ENCODE measurements at places on chromosomes 13 and 19.

DNA sequence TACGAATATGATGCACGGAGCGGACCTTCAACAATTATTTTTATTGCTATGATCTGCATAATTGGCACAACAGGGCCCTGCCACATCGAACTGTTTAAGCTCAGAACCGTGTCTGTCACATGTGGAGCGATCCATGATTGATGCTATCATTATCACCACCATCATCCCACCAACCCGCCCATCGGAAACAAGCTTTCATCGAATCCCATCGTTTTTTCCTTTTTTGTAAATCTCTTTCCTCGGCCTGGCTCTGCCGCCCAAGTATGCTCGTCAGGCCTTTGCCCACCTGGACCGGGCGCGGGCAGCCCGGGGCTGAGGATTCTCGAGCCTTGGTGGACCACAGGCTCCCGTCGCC is 533 bp upstream of the DCAF15 start:
- no peak for DNase-seq

DNA sequence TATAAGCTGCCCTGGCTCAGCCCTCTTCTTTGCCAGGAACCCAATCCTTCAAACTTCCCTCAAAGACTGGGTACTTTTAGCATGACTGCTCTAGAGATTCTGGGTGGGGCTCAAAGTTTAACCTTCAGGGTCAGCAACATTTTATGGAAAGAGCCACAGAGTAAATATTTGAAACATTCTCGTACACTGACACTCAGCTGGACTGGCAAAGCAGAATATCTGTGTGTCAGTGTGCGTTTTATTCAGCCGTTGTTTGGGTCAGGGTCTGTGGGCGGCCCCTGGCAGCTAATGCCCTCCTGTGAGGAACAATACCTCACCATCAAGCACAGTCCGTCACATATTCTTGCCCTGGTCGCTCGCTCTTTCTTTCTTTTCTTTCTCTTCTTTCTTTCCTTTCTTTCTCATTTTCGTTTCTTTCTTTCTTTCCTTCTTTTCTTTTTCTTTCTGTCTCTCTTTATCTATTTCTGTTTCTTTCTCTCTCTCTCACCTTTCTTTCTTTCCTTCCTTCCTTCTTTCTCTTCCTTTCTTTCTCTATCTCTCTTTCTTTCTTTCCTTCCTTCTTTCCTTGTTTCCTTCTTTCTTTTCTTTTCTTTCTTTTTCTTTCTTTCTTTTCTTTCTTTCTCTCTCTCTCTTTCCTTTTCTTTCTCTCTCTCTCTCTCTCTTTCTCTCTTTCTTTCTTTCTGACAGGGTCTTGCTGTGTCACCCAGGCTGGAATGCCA is 10.7 kb downstream of the DPRX start:
- DNase-seq, result no peak

DNA sequence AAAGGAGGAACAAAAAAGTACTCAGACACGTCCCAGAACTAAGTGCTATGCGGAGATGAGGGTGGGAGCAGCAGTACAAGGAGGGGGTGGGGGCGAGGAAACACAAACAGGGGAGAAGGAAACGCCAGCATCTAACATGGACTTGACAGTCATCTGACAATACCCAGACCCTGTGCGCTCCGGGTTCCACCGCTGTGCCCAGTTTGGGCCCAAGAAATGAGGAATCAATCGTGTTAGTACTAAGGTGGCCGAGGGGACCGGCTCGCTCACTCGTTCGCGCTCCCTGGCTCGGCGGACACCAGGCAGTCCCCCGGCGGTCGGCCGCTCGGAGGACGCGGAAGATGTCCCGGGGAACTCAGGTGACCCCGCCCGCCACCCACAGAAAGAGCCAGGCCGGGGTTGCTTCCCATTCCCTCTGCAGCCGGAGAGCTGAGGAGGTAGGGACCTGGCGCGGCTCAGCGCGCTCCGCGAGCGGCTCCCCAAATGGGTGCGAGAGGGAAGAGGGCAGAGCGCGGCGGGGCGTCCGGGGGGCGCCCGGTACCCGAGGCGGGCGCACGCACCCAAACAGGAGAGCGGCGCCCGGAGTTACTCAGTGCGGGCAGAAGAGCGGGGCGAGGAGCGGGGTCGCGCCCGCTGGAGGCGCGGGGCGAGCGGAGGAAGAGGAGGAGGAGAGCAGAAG is 616 bp downstream of the TSHZ3 start:
- DNase-seq, result no peak

DNA sequence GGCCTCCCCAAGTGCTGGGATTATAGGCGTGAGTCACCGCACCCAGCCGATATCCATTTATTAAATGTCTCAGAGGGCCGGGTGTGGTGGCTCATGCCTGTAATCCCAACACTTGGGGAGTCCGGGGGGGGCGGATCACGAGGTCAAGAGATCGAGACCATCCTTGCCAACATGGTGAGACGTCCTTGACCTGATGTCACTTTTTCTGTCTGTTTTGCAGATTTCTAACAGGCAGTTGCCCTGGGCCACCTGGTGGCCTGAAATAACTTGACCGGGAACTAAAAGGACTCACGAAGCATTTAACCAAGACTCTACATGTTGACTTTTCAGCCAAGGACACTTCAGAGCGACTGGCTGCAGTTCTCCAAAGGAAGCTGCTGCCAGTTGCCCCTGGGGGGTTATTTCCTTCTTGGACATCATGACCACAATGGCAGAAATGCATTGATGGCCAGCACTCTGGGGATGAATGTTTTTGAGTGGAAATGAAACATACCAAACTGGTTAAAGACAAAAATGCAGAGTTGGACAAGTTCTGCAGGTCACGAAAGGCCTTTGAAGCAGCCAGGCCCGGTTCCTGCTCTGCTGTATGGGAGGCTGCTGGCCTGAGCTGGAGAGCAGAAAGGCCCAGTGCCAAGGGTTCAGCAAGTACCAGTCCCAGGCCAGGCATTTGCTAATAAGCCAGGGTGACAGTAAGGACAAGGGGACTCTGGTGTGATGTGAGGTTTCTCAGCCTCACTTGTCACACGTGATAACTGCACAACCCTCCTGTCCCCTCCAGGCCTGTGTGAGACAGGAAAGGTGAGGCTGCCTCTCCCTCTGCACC is 8.3 kb downstream of the ZNF837 start:
- no peak for DNase-seq

DNA sequence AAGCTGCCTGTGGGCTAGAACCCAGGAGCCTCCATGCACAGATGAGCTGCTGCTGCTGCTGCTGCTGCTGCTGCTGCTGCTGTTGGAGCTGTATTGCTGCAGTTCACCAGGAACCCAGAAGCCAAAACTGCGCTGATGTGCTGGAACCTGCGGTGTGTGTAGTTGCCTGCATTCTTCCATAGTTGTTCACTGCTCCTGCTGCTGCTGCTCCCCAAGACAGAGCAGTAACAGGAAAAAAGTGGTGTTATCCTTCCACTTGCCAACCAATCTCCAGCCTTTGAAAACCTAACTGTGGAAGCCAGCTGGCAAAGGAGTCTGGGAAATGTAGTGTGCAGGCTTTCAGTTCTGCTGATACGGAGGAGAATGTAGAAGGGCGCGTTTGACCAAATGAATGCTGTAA is 37.9 kb downstream of the ARHGAP35 start:
- no peak for DNase-seq

GRCh38 chr19:41352609-41353465 is 885 bp downstream of the TGFB1 start:
- peak; percentile 69 for DNase-seq

DNA sequence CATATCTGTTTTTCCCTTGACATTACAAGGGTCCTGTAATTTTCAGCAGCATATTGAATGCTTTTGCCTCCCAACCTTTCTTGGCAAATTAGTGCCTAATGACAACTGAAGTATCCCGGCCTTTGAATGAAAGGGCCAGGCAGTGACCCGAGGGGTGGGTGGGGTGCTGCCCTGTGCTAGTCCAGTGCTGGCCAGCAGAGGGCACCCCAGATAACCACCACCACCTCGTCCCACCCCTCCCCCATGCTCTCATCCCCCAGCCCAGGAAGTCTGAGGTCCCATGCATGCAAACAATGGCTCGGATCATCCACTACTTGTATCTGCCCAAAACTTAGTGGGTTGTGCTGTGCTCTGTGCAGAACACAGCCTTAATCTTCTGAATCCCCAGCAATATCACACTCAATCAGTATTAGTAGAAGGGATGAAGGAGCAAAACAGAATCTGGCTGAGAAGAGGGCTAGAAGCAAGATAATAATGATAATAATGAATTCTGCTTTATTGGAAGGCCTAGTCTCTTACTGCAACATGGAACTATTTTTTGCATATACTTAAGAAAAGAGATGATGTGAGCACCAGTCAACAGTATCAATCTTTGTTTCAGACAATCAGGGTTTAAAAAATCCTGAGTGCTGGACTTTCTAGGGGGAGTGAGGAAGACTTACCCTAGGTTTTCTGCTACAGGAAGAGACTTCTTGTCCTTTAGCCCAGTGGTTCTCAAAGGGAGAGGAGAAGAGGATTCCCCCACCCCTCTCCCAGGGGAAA is 3.8 kb downstream of the ATP12A start:
- peak; percentile 63 for DNase-seq

GRCh38 chr13:75889427-75889826 is 253.3 kb downstream of the LMO7 start:
- DNase-seq, result no peak

GRCh38 chr19:2765376-2765775 is 17.7 kb downstream of the SGTA start:
- no peak for DNase-seq

GRCh38 chr13:98959291-98959690 is 18.6 kb downstream of the DOCK9 start:
- no peak for DNase-seq

- DNase-seq, result peak; percentile 46
Measured at GRCh38 chr13:62014299-62014698, 598.6 kb upstream of the PCDH20 start.

DNA sequence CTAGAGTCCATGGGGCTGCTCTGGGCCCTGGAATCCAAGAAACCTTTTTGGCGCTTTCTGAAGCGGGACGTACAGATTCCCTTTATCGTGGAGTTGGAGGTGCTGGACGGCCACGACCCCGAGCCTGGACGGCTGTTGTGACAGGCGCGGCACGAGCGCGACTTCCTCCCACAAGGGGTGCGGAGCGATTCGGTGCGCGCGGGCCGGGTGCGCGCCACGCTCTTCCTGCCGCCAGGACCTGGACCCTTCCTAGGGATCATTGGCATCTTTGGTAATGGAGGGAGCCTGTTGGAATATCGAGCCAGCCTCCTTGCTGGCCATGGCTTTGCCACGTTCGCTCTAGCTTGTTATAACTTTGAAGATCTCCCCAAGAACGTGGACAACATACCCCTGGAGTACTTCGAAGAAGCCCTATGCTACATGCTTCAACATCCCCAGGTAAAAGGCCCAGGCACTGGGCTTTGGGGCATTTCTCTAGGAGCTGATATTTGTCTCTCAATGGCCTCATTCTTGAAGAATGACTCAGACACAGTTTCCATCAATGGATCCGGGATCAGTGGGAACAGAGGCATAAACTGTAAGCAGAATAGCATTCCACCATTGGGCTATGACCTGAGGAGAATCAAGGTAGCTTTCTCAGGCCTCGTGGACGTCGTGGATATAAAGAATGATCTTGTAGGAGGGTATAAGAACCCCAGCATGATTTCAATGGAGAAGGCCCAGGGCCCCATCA is 3.5 kb upstream of the ZFP82 start:
- no peak for DNase-seq

All from erythroblast (primary cell).